IPS DF 6.9 (cell line): ENCODE measurements at places on chromosomes 1 and 21.

DNA sequence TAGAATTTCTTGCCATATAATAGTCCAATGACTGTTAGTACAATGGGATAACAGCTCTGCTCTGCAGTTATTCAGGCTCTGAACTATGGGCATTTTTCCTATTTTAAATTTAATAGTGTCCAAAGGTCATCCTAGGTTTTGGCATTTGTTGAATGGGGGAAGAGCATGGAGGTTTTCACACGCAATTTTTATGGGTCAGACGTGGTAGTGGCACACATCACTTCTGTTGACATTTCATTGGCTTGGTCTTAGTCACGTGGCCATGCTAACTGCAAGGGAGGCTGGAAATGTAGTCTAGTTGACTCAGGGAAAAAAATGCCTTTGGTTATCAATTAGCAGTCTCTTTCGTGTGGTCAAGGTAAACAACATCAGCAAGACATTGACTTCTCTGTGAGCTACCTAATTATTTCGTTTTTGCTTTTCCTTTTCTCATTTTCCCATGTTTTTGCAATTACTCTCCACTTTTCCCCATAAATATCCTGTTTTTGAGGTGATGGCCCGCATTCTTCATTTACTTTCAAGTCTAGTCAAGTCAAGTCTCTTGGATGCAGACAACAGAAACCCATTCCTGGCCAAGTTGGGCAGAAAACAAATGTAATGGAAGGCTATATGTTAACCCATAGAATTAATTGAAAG, 82.8 kb downstream of the DYRK1A start:
- no peak for DNase-seq
- H3K36me3 ChIP-seq, result no peaks in the 10 kb centered on the region
- H3K27ac ChIP-seq, result no peak overlapping the region
- H3K4me1 ChIP-seq, result peaks cover 5% of the 10 kb centered on the region
- H3K27me3 ChIP-seq, result no peaks in the 10 kb centered on the region

DNA sequence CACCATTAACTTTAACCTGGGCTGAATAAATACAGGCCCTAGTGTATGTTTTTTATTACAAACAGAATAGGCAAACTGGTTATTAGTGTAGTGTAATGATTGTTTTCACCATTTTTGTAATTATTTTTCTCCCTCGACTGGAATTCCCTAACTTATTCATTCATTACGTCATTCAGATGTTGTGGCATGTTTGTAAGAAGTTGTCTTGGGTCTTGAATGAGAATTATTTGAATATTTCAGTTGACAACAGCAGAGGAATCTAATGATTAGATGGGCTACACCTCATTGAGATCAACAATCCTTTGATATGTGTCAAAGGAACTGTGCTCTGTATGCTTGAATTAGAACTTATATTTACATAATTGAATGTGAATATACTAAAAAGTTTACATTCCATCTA, 12.8 kb downstream of the XCL1 start:
- no peaks in the 10 kb centered on the region for H3K27me3 ChIP-seq
- no peak overlapping the region for H3K4me3 ChIP-seq
- no peaks in the 10 kb centered on the region for H3K36me3 ChIP-seq
- no peak overlapping the region for H3K27ac ChIP-seq
- DNase-seq, result no peak

DNA sequence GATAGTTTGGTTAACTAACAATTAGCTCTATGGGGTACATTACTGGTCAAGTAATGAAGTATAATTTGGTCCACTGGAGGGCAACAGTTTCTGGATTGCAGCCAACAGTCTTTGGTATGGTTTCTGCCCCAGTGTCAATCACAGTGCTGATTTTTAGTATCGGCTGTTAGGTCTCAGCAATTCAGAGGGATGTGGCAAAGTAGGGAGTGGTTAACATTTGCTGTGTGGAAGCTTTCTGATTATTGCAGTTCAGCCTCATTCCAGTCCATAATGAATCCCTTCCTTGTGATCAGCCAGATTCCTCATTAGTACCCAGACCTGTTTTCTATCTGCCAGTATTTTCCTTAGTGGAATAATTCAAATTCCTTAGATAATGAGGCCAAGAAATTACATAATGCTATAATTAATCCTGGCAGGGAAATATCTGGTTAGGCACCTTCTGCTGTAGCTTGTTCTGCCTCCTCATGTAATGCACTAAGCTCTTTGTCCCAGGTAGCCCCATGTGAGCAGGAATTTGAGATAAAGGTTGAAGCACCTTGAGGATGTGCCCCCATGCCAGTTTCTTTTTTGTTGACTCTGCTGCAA, 14.0 kb downstream of the F3 start:
- no peaks in the 10 kb centered on the region for H3K27me3 ChIP-seq
- no peak overlapping the region for H3K27ac ChIP-seq
- H3K4me1 ChIP-seq, result no peaks in the 10 kb centered on the region

GRCh38 chr1:94031591-94031990, 89.4 kb downstream of the ABCA4 start:
- no peak overlapping the region for H3K4me3 ChIP-seq
- no peak for DNase-seq
- H3K4me1 ChIP-seq, result no peaks in the 10 kb centered on the region
- H3K27me3 ChIP-seq, result no peaks in the 10 kb centered on the region
- H3K36me3 ChIP-seq, result no peaks in the 10 kb centered on the region

DNA sequence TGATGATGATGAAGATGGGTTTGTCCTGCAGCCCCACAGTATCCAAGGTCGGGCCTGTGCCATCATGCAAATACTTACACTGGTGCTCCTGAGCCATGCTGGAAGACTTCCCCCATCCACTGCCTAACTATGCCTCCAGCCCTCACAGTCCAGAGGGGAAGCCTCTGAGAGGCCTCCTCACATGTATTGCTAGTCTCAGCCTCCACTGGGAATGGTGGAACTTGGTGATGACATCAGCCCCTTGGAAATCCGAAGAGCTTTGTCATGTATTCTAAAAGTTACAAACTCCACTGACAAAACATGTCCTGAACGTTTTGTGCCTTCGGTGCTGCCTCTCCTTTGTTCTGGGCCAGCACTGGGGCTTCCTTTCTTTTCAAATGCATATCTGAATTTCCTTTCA, 61.1 kb upstream of the DMRTB1 start:
- no peaks in the 10 kb centered on the region for H3K36me3 ChIP-seq
- DNase-seq, result no peak
- no peak overlapping the region for H3K27ac ChIP-seq
- H3K4me1 ChIP-seq, result peaks cover 10% of the 10 kb centered on the region

GRCh38 chr21:45202889-45203288, 84.8 kb downstream of the POFUT2 start:
- H3K4me3 ChIP-seq, result no peak overlapping the region
- H3K27ac ChIP-seq, result no peak overlapping the region
- no peaks in the 10 kb centered on the region for H3K4me1 ChIP-seq
- DNase-seq, result no peak
- H3K36me3 ChIP-seq, result no peaks in the 10 kb centered on the region
- H3K27me3 ChIP-seq, result no peaks in the 10 kb centered on the region

DNA sequence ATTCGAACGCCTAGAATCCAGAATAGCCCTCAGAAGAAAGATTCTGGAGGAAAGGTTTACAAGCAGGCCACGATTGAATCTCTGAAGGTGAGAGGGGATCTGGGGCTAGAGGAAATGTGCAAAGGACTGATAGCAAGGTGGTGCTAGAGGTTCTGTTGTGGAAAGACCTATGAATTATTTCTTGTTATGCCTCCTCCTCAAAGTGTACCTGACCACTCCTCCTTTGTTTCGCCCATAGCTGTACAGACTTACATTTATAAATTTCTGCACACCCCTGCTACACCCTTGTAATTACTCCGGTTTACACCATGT, 986 bp downstream of the TCEANC2 start:
- no peak overlapping the region for H3K4me3 ChIP-seq
- H3K36me3 ChIP-seq, result no peaks in the 10 kb centered on the region
- DNase-seq, result no peak
- H3K27ac ChIP-seq, result no peak overlapping the region

GRCh38 chr1:230867903-230868735, at the start of gene C1orf198:
Gene C1orf198, minus strand, starts transcription at chr1:230868521. Its CDS starts 9 bp downstream, at chr1:230868512.
- 0 out of 2 replicates have a peak, but pooled peaks cover 1% of the 10 kb centered on the region for H3K4me1 ChIP-seq
- no peak for DNase-seq

GRCh38 chr1:228515200-228515834, 28.1 kb downstream of the RNF187 start:
- H3K27me3 ChIP-seq, result peaks cover 30% of the 10 kb centered on the region; the same call in 1 of the 2 replicates
- no peak for DNase-seq
- H3K4me3 ChIP-seq, result no peak overlapping the region

GRCh38 chr1:54278941-54279422, 79.0 kb downstream of the MRPL37 start:
- no peak overlapping the region for H3K27ac ChIP-seq
- peaks cover 5% of the 10 kb centered on the region for H3K36me3 ChIP-seq
- no peaks in the 10 kb centered on the region for H3K27me3 ChIP-seq
- H3K4me3 ChIP-seq, result no peak overlapping the region
- H3K4me1 ChIP-seq, result peaks cover 6% of the 10 kb centered on the region

DNA sequence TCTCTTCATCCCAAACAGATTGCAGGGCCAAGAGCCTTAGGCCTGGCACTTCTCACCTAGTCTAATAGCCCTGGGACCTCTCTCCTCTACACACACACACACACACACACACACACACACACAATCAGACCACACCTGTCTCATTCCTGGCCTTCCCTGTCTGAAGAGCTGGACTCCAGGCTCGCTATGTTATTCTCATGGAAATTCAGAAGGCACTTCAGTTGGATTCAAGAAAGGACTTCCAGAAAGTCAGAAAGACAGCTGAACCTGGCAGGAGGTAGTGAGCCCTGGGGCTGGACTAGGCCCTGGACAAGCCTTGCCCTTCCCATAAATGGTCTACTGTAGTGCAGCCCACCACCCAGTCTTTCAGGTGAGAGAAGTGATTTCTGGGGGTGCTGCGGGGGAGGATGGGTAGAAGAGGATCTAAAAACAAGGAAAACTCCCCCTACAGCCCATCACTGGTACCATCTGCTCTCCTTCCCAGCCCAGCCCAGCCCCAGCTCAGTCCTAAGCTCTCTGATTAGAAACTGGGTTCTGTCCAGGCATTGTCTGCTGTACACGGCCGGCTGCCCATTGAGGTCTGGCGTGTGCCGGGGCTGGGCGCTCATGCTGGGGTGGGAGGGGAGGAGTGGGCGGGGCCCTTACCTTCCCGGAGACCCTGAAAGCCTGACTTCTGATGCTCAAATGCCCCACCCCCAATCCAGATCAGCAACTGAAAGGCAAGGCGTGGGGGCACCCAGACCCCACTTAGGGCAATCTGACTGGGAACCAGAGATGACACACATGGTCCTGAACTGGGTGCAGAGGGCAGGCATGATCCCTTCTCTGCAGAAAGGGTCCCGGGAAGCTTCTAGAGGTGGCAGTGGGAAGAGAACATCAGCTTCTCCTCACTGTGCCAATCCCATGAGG, 2.5 kb downstream of the KIF21B start:
- no peaks in the 10 kb centered on the region; the same call in 1 of the 2 replicates for H3K36me3 ChIP-seq
- H3K4me3 ChIP-seq, result no peak overlapping the region
- no peak overlapping the region for H3K27ac ChIP-seq
- DNase-seq, result no peak
- no peaks in the 10 kb centered on the region for H3K27me3 ChIP-seq

GRCh38 chr1:116494353-116494692, 76.5 kb downstream of the CD58 start:
- 0 out of 2 replicates have a peak, but pooled peaks cover 2% of the 10 kb centered on the region for H3K4me1 ChIP-seq
- H3K27me3 ChIP-seq, result no peaks in the 10 kb centered on the region
- DNase-seq, result no peak
- H3K4me3 ChIP-seq, result no peak overlapping the region

DNA sequence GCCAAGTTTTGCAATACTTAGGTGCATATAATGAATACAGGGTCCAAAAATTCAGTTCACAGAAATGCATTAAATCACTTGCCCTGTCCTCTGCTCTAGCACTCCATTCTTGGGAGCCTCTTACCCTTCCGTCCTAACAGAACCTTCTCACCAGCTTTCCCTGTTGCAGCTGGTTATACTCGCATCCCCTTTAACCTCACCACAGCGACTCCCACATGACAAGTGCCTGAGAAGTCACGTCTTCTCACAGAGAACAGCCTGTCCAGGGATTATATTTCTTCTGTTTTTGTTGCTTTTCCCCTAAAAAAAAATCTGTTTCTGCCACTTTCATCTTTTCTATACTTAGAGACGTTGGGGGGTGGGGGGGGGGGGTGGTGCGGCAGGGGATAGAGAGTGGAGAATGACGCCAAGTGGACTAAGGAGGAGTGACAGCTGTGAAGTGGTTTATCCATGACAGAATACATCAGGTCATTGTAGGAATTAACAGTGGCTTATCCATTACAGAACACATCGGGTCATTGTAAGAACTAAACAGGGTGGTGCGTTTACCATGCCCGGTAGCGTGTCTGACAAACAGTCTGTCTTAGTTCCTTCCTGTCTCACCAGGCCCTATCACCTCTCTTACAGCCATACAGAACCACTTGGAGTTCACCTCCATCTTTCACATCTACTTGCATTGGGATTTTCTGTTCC, 117.6 kb downstream of the UBE2U start:
- no peaks in the 10 kb centered on the region for H3K4me1 ChIP-seq
- no peak overlapping the region for H3K4me3 ChIP-seq
- no peaks in the 10 kb centered on the region for H3K36me3 ChIP-seq
- DNase-seq, result no peak

GRCh38 chr1:108715932-108716331, 3.2 kb downstream of the FNDC7 start:
- no peak overlapping the region for H3K27ac ChIP-seq
- no peaks in the 10 kb centered on the region for H3K27me3 ChIP-seq
- H3K4me3 ChIP-seq, result no peak overlapping the region
- H3K4me1 ChIP-seq, result peaks cover 6% of the 10 kb centered on the region; the same call in 1 of the 2 replicates

GRCh38 chr1:153272186-153272585, 12.7 kb downstream of the LORICRIN start:
- H3K4me1 ChIP-seq, result no peaks in the 10 kb centered on the region
- H3K27ac ChIP-seq, result no peak overlapping the region
- no peak for DNase-seq
- no peaks in the 10 kb centered on the region for H3K27me3 ChIP-seq
- no peak overlapping the region for H3K4me3 ChIP-seq
- no peaks in the 10 kb centered on the region for H3K36me3 ChIP-seq
